ENCODE measurements at places on chromosomes 5 and 9.
A peak's percentile ranks its signal among the peaks of the same experiment; 100 is the strongest.

GRCh38 chr9:104885818-104886709 is 41.9 kb downstream of the ABCA1 start:
- DNase-seq: no peak

DNA sequence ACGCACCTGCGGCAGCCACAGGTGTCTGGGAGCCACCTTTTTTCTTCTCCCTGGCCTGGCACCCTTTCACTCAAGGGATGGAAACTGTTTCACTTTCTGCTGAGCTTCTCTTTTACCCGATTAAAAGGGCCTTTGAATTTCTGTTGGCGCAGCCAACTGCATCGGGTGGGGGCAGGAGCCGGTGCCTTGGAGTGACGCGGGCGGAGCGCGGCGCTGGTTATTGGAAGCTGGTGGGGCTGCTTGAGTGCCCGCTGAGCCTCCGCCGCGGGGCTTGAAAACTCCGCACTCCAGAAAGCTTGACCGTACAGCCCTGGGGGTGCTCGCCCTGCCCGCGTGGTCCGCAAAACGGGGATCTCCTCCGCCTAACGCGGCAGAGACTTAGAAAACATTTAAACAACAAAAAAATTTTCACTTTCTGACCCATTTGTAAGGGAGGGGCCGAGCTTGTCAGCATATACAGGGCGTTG is 52.0 kb upstream of the TJP2 start:
- no peak for DNase-seq

GRCh38 chr5:90871391-90871991 is 312.9 kb downstream of the ADGRV1 start:
- DNase-seq: no peak

DNA sequence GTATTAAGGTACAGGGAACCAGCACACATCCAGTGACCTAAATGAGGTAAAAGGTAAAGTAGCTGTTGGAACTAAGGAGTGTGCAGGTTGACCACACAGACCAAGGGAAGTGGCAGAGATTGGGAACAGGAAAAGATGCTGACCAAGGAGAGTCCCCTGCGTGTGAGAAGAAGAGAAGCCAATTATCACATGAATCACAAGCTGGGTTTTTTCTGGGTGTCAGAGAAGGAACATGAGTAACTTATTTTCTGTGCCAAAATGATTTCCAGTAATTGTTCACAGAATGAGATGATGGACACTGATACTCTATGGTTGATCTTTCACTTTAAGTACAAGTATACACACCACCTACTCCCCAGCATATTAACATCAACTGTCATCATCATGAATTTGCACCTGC is 130.7 kb upstream of the ACO1 start:
- DNase-seq: no peak

- no peak for DNase-seq
These were observed 567.7 kb downstream of the CAAP1 start for GRCh38 chr9:26324786-26325443.

DNA sequence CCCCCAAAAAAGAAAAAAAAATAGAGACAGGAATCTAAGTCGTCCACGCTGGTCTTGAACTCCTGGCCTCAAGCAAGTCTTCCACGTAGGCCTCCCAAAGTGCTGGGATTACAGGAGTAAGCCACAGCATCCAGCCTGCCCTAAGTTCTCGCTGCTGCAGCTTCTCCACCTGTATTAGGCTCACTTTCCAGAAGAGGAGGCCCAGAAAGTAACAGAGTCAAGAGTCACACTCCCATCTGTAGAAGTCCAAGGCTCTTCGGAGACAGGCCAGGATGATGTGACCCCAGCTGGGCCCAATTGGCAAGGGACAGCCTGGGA is 1.8 kb downstream of the EEIG1 start:
- no peak for DNase-seq

- no peak for DNase-seq
These were observed 289.9 kb upstream of the RASA1 start for GRCh38 chr5:86977808-86978207.

DNA sequence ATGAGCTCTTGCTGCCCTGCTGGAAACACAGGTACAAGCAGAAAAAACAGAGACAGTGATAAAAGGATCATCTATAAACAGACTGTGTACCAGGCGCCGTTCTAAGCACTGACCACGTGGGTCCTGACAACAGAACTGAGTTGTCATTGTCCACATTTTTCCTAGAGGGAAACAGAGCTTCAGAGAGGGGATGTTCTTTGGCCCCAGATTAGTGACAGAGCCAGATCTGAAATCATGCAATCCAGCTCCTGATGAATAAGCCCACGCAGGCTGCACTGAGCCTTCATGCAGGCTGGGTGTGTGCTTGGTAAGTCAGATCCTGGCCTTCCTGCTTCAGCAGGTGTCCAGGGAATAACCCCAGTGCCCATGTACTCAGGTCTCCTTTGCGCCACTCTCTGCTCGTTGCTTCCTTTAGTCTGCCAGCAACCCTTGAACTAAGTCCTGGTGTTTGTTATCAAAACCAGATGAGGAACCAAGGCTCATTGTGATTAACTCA is 22.8 kb upstream of the TCF7 start:
- DNase-seq: no peak

DNA sequence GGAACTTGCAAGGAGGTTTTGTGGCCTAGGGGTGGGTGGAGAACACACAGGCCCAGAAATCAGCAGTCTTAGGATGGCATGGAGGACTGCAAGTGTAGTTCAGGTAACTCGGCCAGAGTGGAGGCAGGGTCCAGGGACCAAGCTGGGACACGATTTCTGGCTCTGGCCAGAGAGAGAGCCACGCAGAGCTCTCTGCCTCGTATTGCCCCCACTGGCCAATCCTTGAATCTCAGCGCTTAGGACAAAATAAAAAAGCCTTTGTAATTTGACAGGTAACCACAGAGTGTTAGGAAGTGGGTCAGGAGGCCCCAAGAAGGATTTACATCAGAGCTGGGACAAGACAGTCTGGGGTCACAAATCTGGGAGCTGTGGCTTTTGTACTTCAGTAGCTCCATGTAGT is 11.7 kb downstream of the MAP3K1 start:
- DNase-seq: no peak

- no peak for DNase-seq
These were observed 350.7 kb upstream of the TLE4 start for GRCh38 chr9:79221084-79221483.

- no peak for DNase-seq
These were observed 182.4 kb downstream of the CCDC171 start for GRCh38 chr9:15735083-15735857.

- DNase-seq: no peak
These were observed 58.9 kb upstream of the ANKH start for GRCh38 chr5:14930486-14930885.

DNA sequence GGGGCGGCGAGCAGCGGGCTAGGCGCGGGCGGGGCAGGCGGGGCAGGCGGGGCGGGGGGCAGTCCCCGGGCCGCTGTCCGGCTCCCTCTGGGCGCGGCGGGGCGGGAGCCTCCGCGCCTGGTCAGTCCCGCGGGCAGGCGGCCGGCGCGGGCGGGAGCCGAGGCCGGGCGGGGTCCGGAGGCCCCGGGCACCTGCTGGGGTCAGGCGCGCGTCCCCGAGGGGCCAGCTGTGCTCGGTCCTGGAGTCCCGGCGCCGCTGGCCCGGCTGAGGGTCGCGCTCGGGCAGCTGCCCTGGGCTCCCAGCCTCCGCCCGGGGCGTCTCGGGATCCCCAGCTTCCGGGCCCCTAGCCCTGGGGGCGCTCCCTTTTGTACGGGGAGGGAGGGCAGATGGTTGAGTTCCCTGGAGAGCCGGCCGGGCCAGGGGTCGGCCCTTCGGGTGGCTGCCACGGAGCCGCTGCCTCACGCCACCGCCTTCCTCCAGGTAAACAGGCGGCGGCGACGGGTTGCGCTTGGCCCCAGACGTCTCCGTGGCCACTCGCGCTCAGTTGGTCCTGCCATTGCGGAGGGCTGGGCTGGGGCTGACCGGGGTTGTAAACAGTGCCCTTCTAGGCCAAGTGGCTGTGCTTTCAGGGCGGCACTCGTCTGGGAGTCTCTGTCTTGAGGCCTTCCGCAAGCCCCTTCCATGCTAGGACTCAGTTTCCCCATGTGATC is 473 bp downstream of the ZBTB34 start:
- peak; percentile 39 for DNase-seq

- DNase-seq: no peak
These were observed 54.2 kb downstream of the ELAVL2 start for GRCh38 chr9:23771746-23772384.

- no peak for DNase-seq
These were observed 72.7 kb downstream of the GHR start for GRCh38 chr5:42495914-42496313.

GRCh38 chr5:52738095-52738506 is 49.6 kb upstream of the ITGA1 start:
- no peak for DNase-seq

DNA sequence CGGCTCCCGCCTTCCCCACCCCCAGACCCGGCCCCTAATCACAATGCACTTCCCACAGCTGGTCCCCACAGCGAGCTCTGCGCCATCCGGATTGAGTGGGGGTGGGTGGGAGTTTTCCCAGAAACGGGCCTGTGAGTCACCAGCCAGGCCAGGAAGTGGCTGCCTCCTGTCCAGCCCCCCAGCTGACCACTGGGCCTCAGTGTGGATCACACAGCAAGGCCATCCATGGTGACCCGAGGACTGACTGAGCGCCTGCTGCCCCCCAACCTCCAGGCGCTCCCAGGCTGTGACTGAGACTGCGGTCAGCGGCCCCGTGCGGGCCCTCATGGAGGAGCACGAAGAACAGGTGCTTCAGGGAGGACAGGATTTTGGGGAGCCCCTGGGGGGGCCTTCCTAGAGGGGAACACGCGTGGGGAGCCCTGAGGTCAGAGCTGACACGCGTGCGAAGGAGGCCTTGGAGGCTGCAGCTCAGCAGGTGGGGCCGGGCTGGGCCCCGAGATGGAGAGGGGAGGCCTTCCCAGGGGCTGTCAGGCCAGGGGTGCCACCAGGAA is 48.3 kb upstream of the EGFL7 start:
- DNase-seq: no peak

DNA sequence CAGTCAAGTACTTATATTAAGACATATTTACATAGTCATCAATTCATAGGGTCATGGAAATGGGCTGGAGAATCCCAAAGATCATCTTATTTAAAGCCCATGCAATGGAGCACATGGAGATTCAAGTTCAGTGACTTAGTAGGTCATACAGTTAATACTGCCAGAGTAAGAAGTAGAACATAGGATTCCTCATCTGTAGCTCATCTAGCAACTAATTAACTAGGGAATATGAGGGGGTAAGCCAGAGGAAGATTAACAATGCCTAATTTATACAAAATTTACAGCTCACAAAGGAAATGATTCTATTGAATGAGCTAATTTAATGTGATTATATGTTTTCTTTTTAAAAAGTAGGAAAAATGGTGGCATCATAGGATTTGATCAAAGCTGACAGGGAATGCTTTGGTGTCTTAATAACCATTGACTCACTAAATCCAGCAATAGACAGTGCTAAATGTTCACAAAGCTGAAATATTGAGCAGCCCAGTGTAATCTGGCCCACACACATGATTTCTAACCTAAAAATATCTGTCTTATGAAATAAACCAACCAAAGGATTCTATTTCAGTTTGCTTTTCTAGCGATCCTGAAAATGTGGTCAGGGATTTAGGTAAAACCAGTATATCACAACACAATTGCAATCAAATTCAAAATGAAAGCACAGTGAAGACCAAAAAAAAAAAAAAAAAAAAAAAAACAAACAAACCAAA is 53.3 kb downstream of the PRDM6 start:
- no peak for DNase-seq

DNA sequence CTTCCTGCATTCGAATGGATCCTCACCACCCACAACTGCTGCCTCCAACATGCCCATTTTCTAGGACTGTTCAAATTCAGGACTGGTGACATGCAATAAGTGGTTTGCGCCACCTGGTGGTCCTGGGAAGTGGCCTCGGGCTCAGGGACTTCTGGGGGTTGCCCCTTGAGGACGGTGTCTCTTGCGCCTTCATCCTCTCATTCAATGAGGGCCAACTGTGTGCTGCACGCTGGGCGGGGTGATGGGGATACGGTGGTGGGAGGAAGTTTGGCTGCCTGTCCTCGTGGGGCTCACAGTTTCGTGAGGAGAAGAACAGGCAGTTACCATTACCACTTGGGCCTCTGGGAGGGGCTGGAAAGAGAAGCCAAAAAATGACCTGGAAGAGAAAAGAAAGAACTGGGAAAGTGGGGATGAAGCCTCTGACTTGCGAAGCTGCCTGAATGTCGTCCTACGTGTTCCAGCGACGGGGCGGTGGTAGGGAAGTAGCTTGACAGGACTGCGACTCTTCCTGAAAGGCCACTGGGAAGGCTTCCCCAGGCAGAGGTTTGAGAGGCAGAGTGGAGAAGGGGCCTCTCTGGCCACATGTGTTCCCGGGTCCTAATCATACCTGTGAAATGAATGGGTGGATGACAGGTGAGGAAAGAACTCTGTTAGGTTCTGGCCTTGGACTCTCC is 49.0 kb downstream of the PSD2 start:
- peak; percentile 86 for DNase-seq

DNA sequence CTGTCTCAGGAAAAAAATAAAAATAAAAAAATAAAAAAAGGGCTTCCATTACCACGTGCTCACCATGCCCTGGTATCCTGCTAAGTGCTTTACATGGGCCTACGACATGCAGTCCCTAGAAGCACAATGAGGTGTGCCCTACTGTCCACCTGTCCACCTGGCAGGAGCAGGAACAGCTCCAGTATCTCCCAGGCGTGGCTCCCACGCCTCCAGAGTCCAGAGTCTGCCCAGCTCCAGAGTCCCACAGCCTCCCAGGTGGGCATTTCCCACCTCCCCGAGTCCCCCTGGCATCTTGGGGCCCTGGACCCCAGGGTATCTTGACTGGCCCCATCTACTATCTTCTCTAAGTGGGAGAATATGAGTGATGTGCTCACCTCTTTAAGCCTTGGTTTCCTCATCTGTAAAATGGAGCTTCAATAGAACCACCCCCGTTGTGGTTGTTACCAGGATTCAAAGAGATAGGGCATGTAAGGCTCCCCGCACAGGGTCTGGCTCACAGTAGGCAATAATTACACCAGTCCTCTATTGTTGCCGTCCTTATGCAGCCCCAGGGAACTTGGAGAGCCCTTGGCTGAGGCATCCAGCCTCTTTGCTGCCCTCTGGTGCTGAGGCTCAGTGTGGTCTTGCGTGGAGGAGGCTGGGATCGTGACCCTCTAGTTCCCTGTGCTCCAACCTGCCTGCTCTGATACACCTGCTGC is 8.9 kb downstream of the CXCL14 start:
- peak; percentile 32 for DNase-seq

DNA sequence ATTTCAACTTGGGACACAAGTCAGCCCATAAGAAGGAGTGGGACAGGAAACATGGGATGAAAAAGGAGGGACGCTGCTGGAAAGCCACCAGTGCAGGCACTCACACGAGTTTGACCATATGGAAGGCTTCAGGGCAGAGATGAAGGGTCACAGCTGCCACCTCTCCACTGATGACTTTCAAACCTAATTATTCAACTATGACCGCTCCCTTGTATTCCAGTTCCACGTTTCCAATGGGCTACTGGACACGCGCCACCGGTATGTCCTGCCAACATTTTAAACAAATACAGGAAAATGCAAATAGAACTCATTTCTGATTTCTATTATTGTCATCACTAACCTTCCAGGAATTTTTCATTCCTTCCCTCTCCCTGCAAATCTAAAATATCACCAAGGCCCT is 134.7 kb downstream of the SLC1A3 start:
- DNase-seq: no peak

- peak; percentile 36 for DNase-seq
These were observed 798 bp downstream of the MEGF9 start for GRCh38 chr9:120713257-120714087.

GRCh38 chr5:14171046-14171445 is 27.9 kb downstream of the TRIO start:
- no peak for DNase-seq

- no peak for DNase-seq
These were observed 459.4 kb upstream of the ITGA1 start for GRCh38 chr5:52328220-52328806.

GRCh38 chr9:88942411-88942810 is 48.9 kb upstream of the S1PR3 start:
- DNase-seq: no peak
